ENCODE measurements at places on chromosomes 13 and 19.

GRCh38 chr19:6503407-6504201, 1.5 kb upstream of the TUBB4A start:
- no peak for DNase-seq

DNA sequence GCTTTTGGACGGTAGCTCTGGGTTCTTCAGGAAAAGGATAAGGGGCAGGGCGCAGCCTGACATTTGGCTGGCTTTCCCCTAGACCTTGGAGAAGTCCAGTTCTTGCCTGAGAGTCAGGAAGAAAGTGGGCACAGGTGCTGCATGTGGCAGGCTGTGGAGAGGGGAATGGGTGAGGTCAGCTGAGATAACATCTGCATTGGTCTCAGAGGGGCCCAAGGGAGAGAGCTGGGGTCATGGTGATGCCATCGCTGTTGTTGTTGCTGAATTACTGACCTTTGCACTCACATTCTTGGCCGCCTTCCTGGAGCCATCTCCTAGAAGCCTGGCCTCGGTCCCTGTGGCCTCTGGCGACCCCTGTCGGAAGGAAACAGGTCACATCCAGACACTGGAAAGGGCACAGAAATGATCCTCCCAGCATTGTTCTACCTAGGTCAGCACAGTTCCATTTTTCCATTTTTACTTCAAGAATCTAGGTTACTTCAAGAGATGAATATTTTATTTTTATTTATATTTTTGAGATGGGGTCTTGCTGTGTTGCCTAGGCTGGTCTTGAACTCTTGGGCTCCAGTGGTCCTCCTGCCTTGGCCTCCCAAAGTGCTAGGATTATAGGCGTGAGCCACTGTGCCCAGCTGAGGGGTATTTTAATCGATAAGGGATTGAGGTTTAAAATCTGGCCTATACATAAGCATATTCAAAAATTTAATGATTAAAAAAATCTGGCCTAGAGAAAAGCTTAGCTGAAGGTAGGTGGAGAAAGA, 6.5 kb upstream of the LIPE start:
- DNase-seq = peak; percentile 28

GRCh38 chr13:30748717-30749116, 13.4 kb downstream of the ALOX5AP start:
- no peak for DNase-seq

DNA sequence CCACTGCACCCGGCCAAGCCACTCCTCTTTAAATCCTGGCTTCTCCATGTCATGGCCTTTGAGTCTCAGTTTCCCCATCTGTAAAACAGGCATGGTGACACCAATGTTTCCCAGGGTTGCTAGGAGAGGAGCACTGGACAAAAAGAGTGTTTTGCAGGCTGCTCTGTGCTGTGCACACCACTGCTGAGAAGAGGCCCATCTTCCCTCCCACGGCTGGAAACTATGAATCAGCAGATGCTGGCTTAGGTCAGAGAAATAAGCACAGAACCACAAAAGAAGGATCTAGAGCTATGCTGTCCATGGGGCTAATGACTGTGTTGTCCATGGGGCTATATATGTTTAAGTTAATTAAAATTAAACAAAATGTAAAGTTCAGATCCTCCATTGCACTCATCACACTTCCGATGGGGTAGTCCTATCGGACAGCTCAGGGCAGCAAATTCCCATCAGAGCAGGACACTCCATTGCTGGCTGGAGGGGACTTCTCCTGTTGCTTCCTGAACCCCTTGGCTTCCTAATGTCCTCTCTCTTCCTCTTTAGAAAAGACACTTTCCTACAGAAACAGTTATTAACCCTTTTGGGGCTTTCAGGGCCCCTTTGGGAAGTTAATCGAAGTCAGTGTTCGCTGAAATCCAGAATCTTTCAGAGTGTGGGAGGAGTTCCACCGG, 37.1 kb downstream of the TSHZ3 start:
- DNase-seq = no peak

GRCh38 chr13:53382008-53382407, 353.4 kb downstream of the OLFM4 start:
- no peak for DNase-seq

DNA sequence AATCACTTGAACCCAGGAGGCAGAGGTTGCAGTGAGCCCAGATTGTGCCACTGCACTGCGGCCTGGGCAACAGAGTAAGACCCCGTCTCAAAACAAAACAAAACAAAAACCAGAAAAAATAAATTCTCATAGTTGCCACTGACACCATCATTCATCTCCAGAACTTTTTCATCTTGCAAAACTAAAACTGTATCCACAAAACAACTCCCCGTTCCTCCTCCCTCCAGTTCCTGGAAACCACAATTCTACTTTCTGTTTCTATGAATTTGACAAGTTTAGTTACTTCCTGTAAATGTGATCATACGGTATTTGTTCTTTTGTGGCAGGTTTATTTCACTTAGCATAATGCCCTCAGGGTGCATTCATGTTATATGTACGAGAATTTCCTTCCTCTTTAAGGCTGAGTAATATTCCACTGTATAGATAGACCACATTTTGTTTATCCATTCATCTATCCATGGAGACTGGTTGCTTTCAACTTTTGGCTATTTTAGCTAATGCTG, 13.2 kb upstream of the ADGRE5 start:
- no peak for DNase-seq

DNA sequence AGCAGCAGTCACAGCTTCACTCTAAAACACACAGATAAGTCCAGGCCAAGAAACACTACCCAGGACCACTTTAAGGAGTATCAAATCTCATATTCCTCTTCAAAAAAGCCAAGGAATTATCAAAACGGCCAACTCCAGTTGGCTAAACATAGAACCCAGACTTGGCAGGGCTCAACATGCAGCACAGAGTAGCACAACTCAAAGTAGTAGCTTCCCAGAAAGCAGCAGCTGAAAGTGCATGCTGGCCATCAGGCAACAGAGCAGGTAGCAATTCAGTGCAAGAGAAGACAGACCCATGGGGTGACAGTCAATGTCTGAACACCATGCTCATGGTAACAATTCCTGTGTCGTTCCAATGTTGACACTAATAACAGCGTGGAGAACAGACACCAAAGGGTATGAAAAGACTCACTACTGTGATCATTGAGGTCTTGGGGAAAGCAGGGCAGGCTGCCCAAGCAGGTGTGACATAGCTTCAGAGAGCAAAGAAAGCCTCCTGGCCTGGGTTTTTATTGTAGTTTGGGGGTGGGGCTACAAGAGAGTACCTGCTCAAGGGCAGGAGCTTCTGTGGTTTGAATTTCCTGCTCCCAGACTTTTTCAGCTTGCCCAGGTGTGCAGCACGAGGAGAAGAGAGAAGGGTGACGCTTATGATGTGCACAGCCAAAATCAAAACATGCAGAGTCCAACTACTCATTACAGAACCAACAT, 6.2 kb downstream of the ZNF709 start:
- DNase-seq = no peak

GRCh38 chr13:113864273-113864890, 506 bp upstream of the GAS6 start:
- no peak for DNase-seq

GRCh38 chr13:106700007-106700406, 132.1 kb upstream of the ARGLU1 start:
- no peak for DNase-seq

DNA sequence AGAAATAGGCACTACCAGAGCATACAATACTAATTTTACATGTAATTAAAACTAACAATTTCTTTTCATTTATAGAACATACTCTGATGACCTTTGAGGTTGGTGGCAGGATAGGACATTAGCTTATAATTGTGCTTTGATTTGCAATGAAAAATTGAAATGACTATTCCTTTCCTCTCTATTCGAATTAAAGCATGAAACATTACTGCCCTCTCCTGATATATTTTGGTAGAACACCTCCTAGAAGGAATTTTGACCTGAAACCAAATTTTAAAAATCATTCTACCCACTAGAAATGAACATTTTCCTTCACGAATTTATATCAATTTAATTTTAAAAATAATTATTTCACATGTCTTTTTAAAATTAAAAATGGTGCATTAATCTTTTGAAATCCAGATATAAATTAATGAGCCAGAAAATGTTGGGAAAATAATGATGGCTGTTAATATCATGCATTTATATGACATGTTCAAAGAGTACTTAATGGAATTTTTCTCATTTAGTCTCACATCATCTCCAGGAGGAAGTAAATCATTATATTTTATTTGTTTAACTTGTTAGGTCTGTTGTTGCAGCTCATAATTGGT, 556.3 kb upstream of the ARGLU1 start:
- no peak for DNase-seq

Data from activated CD4-positive, CD25-positive, alpha-beta regulatory T cell treated with anti-CD3 and anti-CD28 coated beads, Interleukin-2, amount 50 U/mL, for 16 hours (primary cell).